ENCODE measurements at places on chromosomes 3 and 15.

- DNase-seq: no peak
These were observed 3.8 kb downstream of the VEPH1 start for GRCh38 chr3:157499342-157499963.

DNA sequence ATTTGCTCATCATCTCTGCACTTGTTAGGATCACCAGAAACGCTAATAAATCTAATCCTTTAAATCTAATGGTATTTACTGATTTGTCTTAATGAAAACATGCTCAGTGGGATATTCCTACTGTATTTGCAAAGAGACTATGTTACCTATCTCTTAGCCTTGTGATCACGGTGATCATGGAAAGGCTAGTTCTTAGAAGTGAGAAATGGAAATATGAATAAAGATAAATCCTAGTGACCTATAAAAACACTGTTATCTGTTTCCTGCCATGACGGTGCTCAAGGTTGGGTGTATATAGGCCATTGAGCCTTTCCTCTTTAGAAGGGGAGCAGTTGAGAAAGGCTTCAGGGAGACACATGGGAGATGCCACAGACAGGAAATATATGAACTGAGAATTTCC, 116.3 kb downstream of the THRB start:
- no peak for DNase-seq

DNA sequence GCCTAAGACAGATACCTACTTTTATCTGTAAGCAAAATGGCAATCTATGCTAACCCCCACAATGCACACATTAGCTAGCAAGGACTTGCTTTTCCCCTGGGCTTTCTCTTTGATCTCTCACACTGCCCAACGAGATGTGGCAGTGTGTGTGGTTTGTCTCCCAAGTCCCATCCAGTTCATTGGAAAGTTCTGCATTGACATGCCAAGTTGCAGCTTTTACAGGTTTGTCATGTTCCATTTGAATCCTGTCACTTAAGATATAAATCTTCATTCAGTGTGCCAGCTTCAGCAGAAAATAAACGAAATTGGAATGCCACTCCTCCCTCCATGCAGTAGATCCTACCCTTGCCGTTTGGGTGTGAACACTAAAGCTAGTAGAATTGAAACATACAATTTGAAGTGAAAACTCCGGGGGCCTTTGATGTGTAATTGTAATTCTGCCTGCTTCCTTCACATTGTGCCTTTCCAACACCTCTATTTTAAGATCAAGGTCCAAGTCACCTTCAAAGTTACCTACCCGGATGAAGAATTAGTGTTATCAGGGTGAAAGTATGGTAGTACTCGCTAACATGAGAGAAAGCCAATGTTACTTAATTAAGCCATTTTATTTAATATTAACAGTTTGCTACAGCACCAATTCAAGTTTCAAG, 130.9 kb upstream of the BHLHE40 start:
- DNase-seq: no peak

GRCh38 chr3:14812196-14812790, 6.5 kb upstream of the FGD5 start:
- DNase-seq: no peak

DNA sequence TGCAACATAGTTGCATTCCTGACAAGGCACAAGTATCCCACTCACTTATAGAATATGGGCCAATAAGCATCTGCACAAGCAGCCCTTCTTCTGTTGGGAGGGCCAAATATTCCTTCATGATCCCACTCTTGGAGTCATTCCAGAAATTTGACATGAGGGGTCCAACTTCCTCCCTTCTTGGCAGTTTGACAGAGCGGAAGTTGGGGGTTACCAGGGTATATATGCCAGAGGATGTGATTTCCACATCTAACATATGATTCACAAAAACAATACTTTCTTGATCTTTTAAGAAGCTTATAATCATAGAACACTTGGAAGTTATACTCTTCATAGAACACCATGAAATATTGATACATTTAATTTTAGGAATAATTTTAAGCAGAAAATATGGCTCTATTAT, 100.9 kb upstream of the CRBN start:
- no peak for DNase-seq

- no peak for DNase-seq
These were observed 27.3 kb upstream of the SPTBN5 start for GRCh38 chr15:41921167-41921566.

DNA sequence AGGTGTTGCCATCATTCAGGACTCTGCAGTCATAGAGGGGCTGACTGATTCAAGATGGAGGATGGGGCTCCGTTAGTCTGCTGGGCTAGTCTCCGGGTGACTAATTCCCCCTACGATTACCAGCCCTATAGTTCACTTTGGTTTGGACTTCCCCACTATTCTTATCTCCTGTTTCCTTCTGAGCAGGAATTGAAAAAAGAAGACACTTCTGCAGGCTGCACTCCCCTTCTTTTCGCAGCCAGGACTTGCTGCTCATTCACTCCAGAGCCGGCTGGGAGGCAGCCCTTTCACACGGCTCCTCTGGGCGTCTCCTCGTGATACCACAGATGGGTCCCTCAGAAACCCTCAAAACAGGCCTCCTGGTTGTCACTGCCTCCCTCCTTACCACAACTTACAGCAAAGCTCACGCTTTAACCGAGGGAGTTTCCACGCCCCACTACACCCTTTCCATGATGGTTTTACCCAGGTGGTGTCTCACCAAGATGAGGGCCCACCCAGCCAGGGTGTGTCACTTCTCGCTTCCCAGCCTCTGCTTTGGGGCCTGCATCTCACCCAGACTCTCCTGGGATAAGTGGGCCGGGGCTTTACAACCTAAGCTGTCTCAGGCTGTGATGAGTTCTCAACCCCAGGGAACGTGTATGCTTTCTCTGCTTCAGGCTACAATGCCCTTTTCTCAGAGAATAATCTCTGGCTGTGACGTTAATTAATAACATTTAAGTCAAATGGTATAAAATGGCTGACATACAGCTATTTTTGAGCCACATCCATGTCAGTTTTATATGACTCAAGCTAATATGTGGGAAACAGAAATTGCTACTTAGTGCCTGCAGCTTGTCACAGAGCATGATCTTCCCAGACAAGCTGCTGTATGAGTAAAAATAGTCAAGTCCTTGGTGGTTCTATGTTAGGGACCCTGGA, 11.9 kb downstream of the CX3CR1 start:
- no peak for DNase-seq

Data from NCI-H1417 (cell line).